ENCODE measurements at places on chromosomes 4 and X.

GRCh38 chr4:107757864-107758476 lies 37.9 kb upstream of the PAPSS1 start:
- no peak for DNase-seq

- DNase-seq = no peak
Observed at GRCh38 chr4:123649250-123649644, 252.7 kb downstream of the SPRY1 start.

- DNase-seq = no peak
Observed at GRCh38 chrX:9122519-9123245, 88.8 kb upstream of the FAM9B start.

GRCh38 chr4:23070848-23071570 lies 378.3 kb downstream of the GBA3 start:
- no peak for DNase-seq

DNA sequence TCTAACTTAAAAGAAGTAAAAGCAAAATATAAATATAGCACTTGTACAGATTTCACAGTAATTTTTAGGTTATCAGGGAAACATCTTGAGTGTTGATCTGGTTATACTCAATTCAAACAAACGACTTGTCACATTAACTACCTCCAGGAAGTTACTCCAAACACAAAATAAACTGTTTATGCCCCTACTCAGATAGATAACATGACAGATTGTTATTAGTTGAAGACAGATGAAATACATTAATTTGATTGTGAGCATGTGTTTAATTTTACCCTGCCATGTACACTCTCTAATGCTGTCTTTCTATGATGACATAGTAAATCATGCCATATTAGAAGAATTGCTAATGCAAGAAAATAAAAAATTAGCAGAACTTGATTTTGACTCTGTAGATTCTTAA lies 88.0 kb downstream of the RAB28 start:
- DNase-seq = no peak

- no peak for DNase-seq
Observed at GRCh38 chrX:111928456-111928855, 52.5 kb downstream of the TRPC5OS start.

DNA sequence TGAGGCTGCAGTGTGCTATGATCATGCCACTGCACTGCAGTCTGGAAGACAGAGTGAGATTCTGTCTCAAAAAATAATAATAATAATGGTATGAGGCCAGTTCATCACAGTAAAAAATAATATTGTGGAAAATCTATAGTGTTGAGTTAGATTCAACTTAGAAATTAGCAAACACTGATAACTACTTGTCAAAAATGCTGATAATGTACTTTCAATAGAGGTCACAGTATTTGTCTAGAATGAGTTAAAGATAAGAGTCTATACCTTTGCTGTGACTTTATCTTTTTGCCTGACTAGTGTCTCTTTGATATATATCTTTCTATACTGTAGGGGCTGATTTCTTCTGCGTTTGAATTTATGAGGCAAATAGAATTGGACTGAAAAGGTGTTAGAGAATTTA lies 430.6 kb downstream of the RPA4 start:
- DNase-seq = no peak
